ENCODE measurements at places on chromosomes 13 and 19.

GRCh38 chr19:5131031-5131505 lies 162.2 kb downstream of the KDM4B start:
- no peak overlapping the region for H3K4me3 ChIP-seq
- H3K36me3 ChIP-seq = peaks cover 21% of the 10 kb centered on the region
- no peak overlapping the region for H3K27ac ChIP-seq
- no peaks in the 10 kb centered on the region for H3K4me1 ChIP-seq

GRCh38 chr13:39144941-39145533 lies 106.8 kb downstream of the NHLRC3 start:
- H3K36me3 ChIP-seq = no peaks in the 10 kb centered on the region
- H3K27me3 ChIP-seq = peaks cover 14% of the 10 kb centered on the region
- no peaks in the 10 kb centered on the region for H3K4me1 ChIP-seq
- H3K4me3 ChIP-seq = no peak overlapping the region
- H3K27ac ChIP-seq = no peak overlapping the region
- DNase-seq = peak; percentile 40

DNA sequence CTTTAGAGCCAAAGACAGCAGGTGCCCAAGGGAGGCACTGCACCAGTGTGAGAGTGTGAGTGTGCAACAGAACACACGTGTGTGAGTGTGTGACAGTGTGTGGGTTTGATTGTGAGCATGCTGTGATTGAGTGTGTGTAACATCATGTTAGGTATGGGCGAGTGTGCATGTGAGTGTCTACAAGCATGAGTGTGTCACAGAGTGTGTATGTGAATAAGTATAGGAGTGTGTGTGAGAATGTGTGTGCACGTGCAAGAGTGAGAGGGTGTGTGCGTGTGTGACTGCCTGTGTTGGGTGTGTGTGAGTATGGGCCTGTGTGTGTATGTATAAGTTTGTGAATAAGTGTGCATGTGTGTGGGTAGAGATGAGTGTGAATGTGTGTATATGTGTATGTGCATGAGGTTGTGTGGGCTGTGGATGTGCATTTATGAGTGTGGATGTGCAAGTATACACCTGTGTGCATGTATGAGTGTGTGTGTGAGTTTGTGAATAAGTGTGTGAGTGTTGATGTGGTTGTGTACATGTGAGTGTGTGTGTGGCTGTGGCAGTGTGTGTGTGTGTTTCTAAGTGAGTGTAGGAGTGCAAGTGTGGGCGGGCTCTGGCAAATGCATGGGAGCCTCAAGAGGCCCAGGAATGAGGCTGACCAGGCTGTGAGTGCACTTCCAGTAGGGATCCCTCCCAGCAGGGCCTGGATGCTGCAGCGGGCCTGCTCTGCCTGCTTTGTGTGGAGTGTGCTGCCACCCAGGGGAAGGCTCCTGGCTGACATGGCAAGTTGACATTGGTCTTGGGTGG lies 198.4 kb downstream of the COL4A1 start:
- H3K36me3 ChIP-seq = no peaks in the 10 kb centered on the region
- DNase-seq = peak; percentile 93
- H3K27me3 ChIP-seq = no peaks in the 10 kb centered on the region
- no peak overlapping the region for H3K4me3 ChIP-seq
- H3K4me1 ChIP-seq = peaks cover 28% of the 10 kb centered on the region

- no peaks in the 10 kb centered on the region for H3K27me3 ChIP-seq
- H3K4me1 ChIP-seq = peaks cover 15% of the 10 kb centered on the region
- H3K4me3 ChIP-seq = peak overlapping the region; percentile 23
- peak; percentile 68 for DNase-seq
- H3K27ac ChIP-seq = no peak overlapping the region
These were observed 14.9 kb downstream of the ARID3A start for GRCh38 chr19:940591-941291.

DNA sequence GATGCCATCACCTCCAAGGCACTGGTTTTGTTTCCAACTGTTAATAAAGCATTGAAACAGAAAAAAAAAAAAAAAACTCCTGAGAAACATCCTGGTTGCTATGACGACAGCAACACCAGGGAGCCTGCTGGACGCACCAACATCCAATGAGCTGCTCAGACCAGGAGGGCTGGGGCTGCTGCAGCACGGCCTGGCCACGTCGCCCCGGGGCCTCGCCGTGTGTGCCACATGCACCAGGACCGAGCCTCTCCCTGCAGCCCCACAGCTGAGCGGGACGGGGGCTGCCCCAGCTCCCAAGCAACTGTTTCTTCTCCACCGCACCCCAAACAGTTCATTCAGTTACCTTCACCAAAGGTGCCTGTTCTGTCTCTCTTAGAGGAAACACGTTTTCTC lies 54.5 kb downstream of the RASA3 start:
- peaks cover 15% of the 10 kb centered on the region for H3K4me1 ChIP-seq
- no peak overlapping the region for H3K4me3 ChIP-seq
- 0 out of 2 replicates have a peak, but pooled peaks cover 7% of the 10 kb centered on the region for H3K36me3 ChIP-seq
- H3K27me3 ChIP-seq = no peaks in the 10 kb centered on the region
- peak overlapping the region; percentile 20 for H3K27ac ChIP-seq

- H3K36me3 ChIP-seq = peaks cover 3% of the 10 kb centered on the region
- no peaks in the 10 kb centered on the region for H3K4me1 ChIP-seq
- peaks cover 53% of the 10 kb centered on the region for H3K27me3 ChIP-seq
- DNase-seq = no peak
- no peak overlapping the region for H3K4me3 ChIP-seq
These were observed 129.1 kb upstream of the SOX1 start for GRCh38 chr13:111937777-111938311.

DNA sequence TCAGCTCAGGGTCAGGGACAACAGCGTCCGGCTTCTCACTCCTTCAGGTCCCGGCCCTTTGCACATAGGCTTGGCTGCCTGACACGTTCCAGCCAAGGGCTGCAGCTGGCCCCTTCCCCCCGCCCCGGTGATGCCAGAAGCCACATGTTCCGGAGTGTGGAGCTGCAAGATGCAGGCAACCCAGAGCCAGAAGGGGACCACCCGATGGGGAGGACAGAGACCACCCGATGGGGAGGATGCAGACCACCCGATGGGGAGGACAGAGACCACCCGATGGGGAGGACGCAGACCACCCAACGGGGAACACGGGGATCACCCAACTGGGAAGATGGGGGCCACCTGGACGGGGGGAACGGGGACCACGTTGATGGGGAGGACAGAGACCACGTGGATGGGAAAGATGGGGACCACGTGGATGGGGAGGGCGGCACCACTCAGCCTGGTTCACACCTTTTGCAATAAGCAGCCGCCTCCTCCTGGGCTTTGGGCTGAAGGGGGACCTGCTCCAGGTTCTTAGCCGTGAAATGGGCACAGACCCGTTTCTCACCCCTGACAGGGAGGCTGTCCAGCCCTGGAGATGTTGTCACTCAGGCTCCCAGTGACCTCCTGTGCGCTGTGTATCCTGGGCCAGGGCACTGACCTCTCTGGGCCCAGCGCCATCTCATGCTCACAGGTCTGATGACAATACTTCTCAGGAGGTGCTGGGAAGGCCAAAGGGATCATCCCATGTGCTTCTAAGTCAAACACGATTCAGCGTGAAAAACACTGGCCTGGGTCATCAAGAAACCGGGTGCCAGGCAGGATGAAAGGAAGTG lies 34.5 kb downstream of the C13orf46 start:
- no peak for DNase-seq
- H3K36me3 ChIP-seq = no peaks in the 10 kb centered on the region
- H3K4me1 ChIP-seq = peaks cover 13% of the 10 kb centered on the region
- H3K27me3 ChIP-seq = no peaks in the 10 kb centered on the region

DNA sequence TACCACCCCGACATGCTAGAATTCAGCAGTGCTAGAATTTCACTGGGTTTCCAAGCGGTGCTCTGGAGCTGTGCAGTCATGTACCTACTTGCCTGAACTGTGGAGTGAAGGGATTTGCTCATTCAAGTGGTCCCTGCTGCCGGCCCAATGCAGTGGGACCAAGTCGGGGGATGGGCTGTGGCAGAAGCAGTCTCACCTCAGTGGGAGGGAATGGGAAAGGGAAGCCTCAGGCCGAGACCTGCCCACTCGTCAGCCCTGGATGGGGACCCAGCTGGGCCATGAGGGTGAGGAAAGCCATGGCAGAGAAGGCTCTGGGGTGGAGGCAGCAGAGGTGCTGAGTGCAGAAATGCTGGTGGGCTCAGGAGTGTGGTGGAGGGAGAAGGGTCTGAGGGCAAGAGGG lies 14.9 kb downstream of the KLHL26 start:
- H3K4me1 ChIP-seq = peaks cover 11% of the 10 kb centered on the region
- H3K27me3 ChIP-seq = no peaks in the 10 kb centered on the region
- no peak for DNase-seq
- H3K27ac ChIP-seq = no peak overlapping the region

DNA sequence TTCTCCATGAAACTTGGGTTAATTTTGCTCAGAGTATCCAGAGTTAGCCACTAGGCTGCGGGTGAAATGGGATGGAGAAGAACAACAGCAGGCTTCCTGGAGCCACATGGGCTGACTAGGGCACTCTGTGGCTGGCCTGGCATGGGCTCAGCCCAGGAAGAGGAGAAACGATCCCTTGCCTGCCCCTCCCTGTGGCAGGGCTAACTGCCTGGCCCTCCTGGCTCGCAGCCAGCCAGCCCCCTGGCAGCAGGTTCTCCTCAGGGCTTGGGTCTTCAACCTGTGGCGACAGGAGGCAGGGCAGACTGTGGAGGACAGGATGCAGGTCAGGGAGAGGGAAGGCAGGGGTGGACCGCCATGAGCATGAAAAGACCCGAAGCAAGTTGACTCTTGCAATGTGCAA lies 78.7 kb upstream of the GPR183 start:
- H3K4me1 ChIP-seq = no peaks in the 10 kb centered on the region
- peak; percentile 73 for DNase-seq
- no peak overlapping the region for H3K27ac ChIP-seq
- H3K27me3 ChIP-seq = no peaks in the 10 kb centered on the region
- peaks cover 13% of the 10 kb centered on the region for H3K36me3 ChIP-seq
